ENCODE measurements at places on chromosomes 11 and 22.
A peak's percentile ranks its signal among the peaks of the same experiment; 100 is the strongest.

- no peak for DNase-seq
Measured at GRCh38 chr11:73667891-73668290, 21.5 kb downstream of the PLEKHB1 start.

- DNase-seq = peak; percentile 6
Measured at GRCh38 chr11:64447831-64448598, 89.1 kb downstream of the RPS6KA4 start.

DNA sequence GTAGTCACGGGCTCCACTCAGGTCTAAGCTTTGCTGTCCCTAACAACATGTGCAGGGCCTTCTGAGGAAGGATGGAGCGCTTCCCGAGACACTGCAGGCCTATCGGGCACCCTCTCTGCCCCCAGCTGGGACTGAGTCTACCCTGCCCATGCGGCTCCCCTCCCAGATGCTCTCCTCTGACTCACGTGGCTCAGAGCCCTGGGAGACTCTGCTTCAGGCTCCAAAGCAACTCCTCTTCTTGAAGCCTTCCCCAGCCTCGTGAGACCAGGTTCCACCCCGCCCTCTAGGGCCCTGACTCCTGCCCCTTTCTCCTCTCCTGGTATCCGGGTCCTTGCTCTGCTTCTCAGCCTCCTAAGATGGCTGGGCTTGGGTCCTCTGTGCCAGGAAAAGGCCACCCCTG, 28.4 kb upstream of the ARFGAP3 start:
- no peak for DNase-seq

GRCh38 chr11:116955949-116956348, 118.5 kb upstream of the APOA1 start:
- DNase-seq = no peak

DNA sequence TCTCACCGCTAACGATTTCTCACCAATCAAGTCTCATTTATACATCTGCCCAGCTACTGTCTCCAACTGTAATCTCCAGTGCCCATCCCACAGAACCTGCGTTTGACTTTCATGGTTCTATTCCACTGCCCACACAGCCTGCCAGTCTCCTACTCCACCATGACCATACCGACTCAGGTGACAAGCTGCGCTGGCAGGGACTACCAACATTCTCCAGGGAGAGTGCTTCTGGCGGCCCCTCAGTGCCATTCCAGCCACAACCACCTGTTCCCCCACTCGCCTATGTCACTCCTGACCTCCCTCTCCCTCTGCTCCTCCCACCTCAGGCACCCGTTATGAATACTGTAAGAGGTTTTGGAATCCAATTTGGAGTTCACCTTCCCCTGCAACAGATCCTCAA, 108.5 kb upstream of the BID start:
- no peak for DNase-seq

GRCh38 chr11:85348945-85349344, 278.2 kb downstream of the DLG2 start:
- DNase-seq = no peak

DNA sequence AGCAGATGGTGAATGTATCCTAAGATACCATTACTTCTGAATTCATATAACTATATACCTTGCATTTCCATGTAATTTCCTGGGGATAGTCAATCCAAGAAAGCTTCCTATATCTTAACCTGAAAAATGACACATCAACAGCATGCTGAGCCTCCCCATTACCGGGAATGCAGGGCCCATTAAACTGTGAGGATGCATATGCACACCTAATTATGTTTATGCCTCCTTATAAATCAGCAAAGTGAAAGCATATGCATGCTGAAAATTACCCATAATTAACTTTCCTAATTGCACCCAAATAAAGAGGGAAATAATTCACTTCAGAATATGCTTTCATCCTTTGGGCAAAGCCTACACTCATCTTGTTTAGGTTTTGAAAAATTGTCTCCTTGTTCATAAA, 663.0 kb downstream of the KCNA4 start:
- DNase-seq = no peak

DNA sequence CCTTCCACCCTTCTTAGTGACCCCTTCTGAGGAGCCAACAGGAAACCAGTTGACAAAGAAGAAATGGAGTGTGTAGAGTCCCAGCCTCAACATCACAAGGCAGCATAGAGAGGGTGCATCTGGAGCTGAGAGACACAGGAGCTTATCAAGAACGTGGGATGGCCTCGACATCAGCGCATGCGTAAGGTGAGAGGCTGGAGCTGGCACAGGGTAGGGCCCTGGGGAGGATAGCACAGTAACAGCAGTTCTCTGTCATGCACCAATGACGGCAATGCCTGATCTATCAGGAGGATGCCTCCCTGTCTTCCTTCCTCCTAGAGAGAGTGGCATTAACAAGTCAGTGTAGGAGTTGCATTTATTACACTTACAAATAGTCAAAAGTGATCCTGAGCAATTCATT, 426.1 kb downstream of the NTM start:
- no peak for DNase-seq
